T-cell (primary cell): ENCODE measurements at places on chromosomes 7 and 10. TPM values are rescaled to one million over a fixed set of nuclear protein-coding genes. Genes with fewer than 3 reads are reported as not detected.

The KCNIP2 gene
- 3.2 TPM for total RNA-seq

The BNIP3 gene
- 27.7 TPM for total RNA-seq

The LYZL1 gene
- not detected for total RNA-seq

DNA sequence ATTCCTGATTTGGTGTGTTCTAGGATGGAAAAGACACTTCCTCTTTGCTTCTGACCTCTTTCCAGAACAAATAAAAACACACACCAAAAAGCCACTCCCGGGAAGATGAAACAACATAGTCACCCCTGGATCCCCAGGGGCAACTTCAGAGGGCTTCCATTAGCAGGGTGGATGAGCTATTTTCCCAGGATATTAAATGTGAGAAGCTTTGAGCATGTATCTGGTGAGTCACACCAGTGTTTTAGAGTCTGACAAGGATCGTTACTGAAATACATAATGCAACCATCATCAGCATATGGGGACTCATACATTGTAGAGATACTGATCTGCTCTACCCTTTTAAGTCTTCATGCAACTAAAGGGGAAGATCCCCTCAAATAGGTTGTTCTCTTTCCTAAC is 115.5 kb upstream of the ZNF438 start:
- no peak for DNase-seq

GRCh38 chr7:69782917-69783684 is 184.8 kb downstream of the AUTS2 start:
- no peak for DNase-seq

DNA sequence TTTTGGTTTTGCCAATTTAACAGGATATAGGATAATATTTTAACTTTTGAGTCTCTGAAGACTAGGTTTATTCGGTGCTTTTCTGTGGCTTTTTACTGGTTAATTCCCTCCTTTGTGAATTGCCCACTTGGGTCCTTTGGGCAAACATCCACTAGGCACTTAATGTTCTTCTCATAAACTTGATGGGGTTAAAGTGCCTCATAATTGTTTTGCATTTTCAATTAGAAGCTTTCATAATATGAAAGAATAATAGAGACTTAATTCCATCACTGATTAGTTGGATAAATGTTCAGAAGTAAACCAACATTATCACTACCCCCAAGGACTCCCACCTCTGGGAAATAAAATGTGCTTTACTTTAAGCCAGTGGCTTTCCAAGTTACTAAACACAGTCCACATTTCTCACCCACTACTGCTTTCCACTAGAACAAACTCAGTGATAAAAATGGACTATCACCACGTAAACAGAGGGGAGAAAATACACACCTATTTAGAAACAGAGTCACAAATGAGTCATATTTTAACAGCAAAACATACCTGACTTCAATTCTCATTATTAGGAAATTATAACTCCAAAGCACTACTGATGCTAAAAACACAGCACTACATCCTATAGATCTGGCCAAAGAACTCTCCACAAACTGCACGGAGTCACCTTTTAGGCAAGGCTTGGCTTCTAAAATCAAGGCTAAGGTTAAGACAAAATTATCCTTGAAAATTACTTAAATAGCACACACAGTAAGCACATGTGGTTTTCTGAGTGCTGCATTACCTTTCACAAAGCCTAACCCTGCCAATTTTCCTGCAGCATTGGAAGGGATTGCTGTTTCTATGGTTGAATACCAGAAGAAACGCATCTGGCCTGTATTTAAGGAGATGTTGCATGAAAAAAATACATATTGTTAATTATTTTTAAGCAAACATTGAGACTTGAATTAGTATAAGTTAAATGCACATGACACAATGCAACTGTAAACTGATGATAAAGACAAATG is 41.2 kb downstream of the PARD3 start:
- no peak for DNase-seq

DNA sequence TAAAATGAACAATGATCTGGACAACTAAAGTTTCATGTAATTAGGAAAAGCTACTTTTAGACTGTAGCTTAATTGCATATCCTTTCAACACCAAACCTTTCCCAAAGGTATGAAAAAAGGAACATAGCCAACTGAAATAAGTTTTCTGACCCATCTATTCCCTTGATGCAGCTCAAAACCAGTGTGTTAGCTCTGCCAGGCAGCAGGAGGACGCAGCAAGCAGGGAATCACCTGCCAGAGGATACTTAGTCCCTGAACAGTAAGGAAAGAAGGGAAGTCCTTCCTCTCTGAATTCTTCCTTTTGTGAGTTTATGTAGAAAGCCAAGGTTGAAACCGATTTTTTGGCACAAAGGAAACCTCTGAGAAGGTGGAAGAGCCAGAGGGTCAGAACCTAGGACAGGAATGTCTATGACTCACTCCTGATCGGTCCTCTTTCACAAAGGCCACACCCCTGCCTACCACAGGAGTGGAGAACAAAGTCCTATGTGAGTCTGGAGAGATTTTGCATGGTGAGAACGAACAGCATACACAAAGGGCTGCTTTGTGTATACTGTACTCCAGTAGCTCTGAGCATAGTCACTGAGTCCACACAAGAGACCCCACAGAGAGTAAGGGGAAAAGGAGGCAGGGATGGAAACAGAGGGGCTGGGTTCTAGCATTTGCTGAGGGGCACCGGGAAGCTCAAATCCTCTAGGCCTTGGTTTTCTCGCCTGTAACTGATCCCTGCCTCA is 68.8 kb upstream of the GSDME start:
- no peak for DNase-seq

- peak; percentile 38 for DNase-seq
Measured at GRCh38 chr10:14822879-14823755, 14.7 kb downstream of the CDNF start.

The SPDYE8 gene
- not detected for total RNA-seq

DNA sequence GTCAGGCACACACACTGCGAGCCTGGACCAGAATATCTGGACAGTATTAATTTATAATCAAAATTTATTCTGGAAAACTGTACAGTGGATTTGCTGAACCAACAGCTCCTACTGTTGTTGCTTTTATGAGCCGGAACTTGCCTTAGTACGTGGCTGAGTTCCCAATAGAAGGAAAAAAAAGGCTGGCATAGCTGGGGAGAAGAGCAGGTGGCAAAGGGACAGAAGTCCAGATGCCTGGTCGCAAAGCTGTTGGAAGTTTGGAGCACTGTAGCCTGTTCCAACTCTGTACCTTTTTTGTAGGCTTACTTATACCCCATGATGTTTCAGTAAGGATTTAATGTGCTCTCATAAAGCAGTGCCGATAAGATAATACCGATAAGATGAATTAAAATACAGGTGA is 333.8 kb downstream of the ABCA13 start:
- no peak for DNase-seq

DNA sequence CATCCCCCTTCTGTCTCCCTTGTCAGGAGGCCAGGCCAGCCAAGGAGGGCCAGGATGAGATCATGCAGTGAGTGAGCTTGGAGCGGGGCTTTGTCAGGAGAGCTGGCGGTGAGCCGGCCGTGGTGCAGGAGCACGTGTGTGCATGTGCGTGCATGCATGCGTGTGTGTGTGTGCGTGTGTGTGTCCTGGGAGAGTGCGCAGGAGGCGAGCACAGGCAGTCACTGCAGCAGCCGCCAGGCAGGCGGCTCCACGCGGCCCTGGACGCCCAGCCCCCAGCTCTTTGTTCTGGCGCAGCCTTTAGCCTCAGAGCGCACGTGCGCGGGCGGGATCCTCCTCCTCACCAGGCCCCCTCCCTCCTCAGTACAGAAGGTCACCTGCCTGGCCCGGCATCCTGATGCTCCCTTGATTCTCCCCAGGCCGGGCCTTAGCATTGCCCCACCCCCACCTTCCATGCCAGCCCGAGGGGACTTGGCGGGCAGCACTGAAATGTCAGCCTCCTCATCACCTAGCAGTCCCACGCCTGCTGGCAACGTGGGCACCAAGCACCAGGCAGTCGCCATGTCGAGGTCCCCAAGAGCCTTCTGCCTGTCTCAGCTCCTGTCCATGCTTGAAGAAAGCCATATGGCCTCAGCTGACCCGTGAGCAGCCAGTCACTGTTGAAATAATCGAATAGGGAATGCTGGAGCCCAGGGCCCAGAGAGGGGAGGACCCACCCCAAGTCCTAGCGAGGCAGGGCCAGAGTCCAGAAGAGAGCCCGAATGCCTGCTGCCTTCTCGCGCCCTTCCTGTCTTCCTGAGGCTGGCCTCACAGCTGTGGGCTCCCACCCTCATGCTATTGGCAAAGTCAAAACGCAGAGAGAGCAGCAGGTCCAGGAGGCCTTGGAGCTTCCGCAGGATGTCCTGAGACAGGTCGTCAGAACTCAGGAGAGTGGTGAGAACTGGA is 125.9 kb upstream of the PPIF start:
- DNase-seq, result no peak

The PKD2L1 gene
- not detected for total RNA-seq

GRCh38 chr10:59588791-59589190 is 120.9 kb downstream of the SLC16A9 start:
- DNase-seq, result no peak

GRCh38 chr10:89808842-89809241 is 107.5 kb downstream of the KIF20B start:
- DNase-seq, result no peak

The SBDS gene
- 297 TPM for total RNA-seq

- DNase-seq, result no peak
Measured at GRCh38 chr10:77741746-77742145, 104.1 kb upstream of the KCNMA1 start.

The KNDC1 gene
- 0.30 TPM for total RNA-seq

DNA sequence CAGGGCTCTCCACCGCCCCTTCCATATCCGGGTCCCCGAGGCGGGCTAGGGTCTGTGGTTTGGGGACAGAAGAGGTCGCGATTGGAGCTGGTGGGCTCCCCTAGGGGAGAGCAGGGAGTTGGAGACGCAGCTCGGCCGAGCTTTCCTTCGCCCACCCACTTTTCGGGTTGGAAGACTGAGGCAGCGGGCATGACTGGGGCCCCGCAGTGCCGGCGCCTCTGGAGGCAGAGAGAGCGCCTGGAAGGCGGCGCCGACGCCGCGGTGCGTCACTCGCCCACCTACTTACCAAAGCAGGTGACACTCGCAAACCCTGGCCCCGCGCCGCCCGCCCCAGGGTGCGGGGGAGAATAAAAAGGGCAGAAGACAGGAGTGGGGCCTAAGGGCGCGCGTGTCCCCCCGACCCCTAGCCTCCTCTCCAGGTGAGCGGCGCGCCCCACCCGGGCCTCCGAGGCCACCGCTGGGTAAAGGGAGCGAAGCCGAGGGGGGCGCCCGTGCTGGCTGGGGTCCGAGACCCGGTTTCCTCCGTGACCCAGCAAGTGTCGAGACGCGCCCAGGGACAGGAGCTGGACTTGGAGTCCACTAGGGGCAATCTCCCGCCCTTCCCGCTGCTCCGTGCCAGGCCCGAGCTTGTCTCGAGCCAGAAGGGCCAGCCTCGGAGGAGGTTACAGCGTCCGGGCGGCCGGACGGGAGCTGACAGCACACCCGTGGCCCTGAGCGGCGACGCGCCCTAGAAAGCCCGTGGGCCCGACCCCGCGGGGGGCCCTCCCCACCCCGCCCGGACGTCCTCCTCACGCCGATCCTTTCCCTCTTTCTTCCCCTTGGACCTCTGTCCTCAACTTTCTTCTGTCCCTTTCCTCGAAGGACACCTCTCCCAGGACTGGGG is 34.4 kb upstream of the GRID1 start:
- peak; percentile 60 for DNase-seq

- DNase-seq, result no peak
Measured at GRCh38 chr10:124349231-124349995, 69.3 kb downstream of the OAT start.

The HOXA10 gene
- not detected for total RNA-seq

- DNase-seq, result no peak
Measured at GRCh38 chr7:139526578-139527544, 3.4 kb downstream of the CLEC2L start.

GRCh38 chr10:101858723-101859500 is 15.3 kb upstream of the KCNIP2 start:
- no peak for DNase-seq

DNA sequence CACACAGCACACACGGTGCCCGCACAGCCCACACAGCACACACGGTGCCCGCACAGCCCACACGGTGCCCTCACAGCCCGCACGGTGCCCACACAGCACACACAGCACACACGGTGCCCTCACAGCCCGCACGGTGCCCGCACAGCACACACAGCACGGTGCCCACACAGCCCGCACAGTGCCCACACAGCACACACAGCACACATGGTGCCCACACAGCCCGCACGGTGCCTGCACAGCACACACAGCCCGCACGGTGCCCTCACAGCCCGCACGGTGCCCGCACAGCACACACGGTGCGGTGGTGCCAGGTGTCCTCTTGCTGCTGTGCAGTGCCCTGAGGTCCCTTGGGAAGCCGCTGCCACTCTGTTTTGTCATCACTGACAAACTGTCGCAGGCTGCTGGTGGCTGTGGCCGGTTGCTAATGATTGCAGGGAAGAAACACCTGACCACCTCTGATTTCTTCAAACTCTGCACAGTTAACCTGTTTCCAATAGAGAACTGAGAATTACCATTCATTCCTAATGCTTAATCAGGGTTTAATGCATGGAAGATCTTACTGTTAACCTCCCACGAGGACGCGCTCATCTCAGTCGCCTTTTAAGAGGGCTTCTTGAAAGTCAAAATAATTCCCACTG is 66.9 kb downstream of the GLRX3 start:
- no peak for DNase-seq

The IQUB gene
- total RNA-seq, result not detected

DNA sequence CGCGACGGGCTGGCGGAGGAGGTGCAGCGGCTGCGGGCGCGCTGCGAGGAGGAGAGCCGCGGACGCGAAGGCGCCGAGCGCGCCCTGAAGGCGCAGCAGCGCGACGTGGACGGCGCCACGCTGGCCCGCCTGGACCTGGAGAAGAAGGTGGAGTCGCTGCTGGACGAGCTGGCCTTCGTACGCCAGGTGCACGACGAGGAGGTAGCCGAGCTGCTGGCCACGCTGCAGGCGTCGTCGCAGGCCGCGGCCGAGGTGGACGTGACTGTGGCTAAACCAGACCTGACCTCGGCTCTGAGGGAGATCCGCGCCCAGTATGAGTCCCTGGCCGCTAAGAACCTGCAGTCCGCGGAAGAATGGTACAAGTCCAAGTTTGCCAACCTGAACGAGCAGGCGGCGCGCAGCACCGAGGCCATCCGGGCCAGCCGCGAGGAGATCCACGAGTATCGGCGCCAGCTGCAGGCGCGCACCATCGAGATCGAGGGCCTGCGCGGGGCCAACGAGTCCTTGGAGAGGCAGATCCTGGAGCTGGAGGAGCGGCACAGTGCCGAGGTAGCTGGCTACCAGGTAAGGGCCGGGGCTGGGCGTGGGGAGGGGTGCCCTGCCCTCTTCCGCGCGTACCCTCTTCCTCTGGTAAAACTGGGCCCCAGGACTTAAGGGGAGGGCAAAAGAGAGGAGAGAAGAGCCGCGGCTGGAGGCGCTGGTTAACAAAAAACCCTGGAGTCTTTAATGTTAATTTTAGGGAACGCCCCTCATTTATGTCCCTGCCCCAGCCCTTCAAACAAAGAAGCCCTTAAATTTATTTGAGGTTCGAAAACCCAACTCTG is 987 bp downstream of the INA start:
- DNase-seq, result no peak
